Bronchial epithelial cell (primary cell): ENCODE measurements at places on chromosomes 2 and 18. TPM values are rescaled to one million over a fixed set of nuclear protein-coding genes. Genes with fewer than 3 reads are reported as not detected.

The AQP12A gene
- not detected in 2 replicates for total RNA-seq

The SNORC gene
- total RNA-seq, result 0.53 and 1.0 TPM in 2 replicates

The MC2R gene
- total RNA-seq, result not detected in 2 replicates

- DNase-seq, result no peak
Measured at GRCh38 chr2:182064019-182064778, 78.5 kb downstream of the PPP1R1C start.

DNA sequence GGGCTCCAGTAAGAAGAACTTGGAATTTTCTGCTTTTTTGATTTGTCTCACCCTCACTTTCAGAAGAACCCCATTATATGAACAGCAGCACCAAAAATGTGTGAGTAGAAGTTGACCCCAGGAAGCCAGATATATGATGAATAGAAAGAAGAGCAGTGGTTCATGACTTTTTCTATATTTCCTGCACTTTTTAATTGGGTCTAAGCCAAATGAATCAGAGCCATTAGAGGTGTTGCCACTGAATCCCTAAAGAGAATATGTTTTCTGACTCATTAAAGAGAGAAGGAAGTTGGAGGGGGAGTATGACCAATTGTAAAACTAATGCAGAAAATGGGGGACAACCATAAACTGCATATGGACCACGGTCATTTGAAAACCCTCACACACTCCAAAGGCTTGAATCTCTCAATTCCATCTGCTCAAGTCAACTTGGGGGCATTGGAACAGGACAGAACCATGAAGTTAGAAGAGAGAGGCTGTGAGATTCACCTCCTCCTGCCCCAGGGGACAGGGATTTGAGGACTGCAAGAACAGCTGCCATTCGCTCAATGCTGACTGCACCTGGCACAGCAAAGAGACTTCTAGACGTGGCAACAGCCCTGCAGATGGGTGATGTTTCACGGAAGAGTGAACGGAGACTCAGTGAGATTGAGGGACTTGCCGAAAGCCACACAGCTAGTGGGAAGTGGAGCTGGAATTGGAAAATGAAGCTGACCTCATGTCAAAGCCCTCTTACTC, 3.0 kb downstream of the DAPL1 start:
- DNase-seq, result peak; percentile 88

DNA sequence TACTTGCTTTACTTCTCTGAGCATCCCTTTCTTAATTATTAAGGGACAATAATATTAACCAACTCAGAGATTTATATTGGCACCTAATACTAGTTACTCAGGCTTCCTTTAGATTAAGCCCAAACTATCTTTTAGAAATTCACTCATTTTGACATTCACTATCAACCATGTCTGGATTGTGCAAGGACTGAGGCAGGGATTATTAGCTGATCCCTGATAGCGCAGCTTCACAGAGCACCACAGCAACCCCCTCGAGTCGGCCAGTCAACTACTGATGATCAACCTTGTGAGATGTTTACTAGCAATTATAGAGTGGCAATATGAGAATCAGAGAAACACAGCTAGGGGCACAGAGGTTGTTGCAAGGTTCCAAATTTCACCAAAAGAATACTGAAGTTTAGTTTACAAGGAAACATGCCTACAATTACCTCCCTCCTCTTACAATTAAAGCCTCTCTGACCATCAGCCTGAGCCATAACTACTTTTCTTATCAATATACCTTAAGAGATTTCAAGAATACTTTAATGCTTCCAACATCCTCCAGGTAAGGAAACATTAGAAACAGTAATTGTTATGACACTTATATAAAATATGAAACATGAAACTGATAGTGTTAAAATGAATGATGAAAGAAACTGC, 191.6 kb downstream of the TCF4 start:
- DNase-seq, result no peak

GRCh38 chr18:34223893-34224422, 755 bp downstream of the NOL4 start:
- no peak for DNase-seq

DNA sequence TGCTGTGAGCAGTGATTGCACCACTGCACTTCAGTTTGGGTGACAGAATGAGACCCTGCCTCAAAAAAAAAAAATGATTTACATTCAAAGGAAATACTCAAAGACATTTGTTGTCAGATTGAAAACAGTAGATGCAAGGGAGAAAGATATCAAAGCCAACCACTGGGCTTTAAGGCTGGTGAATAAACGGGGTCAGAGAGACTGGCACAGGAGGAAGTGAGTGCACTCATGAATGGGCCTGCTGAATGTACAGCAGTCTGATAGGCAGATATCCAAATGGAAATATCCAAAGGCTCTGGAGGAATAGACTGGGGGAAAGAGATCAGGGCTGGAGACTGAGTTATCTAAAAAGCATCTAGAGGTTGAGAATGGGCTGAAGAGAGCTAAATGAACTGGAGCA, 10.9 kb downstream of the RNF125 start:
- DNase-seq, result no peak

DNA sequence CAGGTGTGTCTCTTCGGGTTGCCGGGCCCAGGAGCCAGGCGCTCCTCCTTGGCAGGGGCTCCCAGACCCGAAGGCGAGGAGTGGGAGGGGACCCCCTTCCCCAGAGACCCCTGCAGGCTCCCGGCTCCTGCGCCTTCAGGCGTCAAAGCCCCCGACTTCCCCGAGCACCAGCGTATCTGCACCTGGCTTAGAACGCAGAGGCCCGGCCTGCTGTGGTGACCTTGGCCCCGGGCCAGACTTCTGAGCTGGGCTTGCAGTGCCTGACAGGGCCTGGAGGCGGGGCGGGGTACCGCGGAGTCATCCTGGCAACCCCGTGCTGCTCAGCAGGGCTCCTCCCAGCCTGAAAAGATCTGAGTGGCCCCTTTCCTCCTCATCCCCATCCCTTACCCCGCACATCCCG, 27.0 kb downstream of the SKA1 start:
- peak; percentile 45 for DNase-seq

DNA sequence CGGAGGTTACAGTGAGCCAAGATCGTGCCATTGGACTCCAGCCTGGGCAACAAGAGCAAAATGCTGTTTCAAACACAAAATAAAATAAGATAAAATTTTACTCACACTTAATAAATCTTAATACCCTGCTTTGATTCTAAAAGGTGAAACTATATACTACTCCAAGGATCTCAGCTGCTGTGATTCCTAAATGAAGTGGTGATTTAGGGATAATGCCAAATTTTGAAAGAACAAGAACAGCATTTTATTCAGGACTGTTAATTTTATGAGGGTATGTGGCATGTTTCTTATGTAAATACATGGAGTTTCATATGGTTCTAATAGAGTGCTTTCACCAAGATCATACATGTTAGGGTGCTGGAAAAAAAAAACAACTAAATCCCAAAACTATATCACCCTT, 199.7 kb upstream of the PID1 start:
- DNase-seq, result no peak

GRCh38 chr2:177852389-177852788, 220.2 kb downstream of the PDE11A start:
- no peak for DNase-seq

- DNase-seq, result no peak
Measured at GRCh38 chr2:109692013-109692743, 78.0 kb downstream of the SOWAHC start.

- DNase-seq, result peak; percentile 74
Measured at GRCh38 chr2:54722641-54723040, 821 bp upstream of the EML6 start.

- peak; percentile 57 for DNase-seq
Measured at GRCh38 chr18:12659904-12660605, 2.1 kb upstream of the SPIRE1 start.

DNA sequence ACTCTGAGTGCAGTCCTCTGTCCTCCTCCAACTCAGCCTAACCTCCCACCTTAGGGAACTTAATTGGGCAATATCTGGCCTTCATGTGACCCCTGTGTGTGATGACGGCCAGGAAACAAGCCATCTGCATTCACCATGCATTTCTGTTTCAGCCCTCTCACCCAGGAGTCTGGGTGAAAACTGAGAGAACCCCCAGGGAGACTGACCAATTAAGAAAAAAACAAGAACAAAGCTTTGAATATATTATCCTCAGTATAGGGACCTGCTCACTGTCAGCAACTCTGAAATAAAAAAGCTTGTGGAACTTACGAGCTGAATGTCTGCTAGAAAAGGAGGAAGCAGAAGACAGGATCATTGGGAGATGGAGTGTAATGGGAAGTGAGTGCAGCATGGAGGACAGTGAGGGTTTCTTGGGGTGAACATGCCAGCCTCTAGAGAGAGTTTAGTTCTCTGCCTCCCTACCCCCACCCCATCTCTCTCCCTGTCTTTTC, 9.5 kb downstream of the MAPRE2 start:
- DNase-seq, result no peak

- no peak for DNase-seq
Measured at GRCh38 chr2:79159030-79159429, 523 bp downstream of the REG3A start.

DNA sequence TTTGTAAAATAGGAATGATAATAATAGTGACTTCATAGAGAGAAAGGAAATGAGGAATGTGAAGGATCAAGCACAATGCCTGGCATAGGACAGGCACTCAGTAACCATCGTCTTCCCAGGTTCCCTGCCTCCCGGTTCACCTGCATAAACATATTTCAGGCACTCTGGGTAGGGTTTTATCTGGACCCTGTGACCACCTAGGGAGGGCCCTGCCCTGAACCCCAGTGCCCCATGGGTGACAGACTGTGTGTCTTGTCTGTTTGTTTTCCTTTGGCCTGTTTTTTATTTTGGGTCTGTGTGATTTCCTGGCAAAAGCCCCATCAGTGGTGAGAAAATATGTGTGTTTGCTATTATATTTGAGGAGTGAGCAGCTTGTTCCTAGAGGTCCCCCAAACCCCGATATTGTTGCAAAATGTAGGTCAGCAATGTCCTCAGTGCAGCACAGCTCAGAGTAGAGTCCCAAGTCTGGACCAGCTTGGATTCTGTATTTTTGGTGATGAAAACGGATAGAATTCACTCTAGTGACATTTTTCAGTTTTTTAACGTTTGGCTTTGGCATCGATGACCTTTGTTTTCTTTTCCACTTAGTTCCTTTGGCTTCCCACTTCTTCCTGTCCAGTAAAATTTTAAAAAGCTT, 9.6 kb upstream of the NT5C1B start:
- DNase-seq, result no peak

- peak; percentile 63 for DNase-seq
Measured at GRCh38 chr2:10043256-10043905, at the start of gene KLF11. KLF11 (plus strand) TSS chr2:10043550; CDS start chr2:10043717, 167 bp downstream.

DNA sequence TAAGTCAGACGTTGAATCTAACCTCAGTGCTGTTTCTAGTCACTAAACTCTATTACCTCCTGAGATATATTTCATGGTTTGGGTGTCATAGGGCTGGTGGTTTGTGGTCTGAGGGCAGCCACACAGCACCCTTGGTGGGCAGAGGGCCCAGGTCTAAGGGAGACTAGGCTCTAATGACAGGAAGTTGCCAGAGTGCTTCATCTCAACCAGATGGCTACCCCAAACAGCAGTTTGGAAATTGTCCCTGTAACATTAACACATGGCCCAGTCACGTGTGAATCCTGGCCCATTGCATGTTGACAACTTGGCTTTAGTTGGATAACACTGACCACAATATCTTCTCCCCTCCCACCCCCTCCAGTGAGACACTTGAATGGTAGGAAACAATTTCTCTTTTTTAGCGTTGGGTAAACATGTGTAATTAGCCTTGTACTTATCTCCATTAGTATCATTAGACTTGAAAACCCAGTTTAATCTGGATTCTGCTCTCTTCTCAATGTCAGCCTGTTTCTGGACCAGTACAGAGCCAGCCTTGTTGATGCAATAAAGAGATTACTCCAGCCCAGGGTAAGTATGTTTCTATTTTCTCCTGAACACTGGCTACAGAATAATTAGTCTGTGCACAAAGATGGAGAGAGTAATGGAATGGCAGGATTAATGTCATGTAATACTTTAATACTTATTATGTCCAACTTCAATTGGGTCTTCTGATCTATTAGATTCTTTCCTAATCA, 187.8 kb upstream of the SIX3 start:
- DNase-seq, result no peak

- peak; percentile 73 for DNase-seq
Measured at GRCh38 chr2:109341355-109342255, 212.6 kb downstream of the SH3RF3 start.

DNA sequence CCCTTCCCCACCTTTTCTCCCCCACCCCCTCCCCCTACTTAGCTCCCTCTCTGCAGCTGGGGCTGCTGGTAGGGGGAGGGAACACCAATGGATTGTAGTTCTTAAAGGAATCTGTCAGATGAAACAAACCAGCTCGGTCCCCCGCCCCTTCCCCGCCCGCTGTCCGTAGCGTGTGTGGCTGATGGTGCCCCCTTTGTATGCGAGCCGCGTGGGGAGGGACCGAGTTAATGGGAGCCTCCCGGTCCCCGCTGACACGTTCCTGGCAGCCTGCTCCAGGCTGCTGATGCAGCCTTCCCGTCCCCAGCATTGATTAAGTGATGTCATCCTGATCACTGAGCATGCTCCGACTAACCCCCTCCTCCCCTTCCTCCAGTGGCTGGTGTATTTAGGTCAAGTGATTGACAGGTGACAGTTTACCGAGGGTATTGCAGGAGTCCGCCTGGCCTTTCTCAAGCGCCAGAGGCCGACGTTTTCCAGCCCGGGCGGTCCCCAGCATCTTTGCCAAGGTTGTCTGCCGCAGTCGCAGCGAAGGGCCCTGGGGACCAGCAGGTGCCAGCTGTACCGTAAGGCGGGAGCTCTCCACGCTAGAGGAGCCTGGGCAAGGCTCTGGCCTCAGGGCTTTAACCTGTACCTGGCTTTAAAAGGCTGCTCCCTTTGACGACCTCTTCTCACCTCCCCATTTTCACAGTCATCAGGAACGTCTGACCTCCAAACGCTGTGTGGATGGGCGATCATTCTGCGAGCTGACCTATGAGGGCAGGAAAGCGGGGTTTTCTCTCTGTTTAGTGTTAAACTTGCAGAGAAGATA, 1.8 kb downstream of the KIF5C start:
- DNase-seq, result no peak

- no peak for DNase-seq
Measured at GRCh38 chr2:70089220-70089982, 2.1 kb downstream of the PCBP1 start.

- no peak for DNase-seq
Measured at GRCh38 chr18:47420130-47420529, 168.7 kb upstream of the SKOR2 start.

DNA sequence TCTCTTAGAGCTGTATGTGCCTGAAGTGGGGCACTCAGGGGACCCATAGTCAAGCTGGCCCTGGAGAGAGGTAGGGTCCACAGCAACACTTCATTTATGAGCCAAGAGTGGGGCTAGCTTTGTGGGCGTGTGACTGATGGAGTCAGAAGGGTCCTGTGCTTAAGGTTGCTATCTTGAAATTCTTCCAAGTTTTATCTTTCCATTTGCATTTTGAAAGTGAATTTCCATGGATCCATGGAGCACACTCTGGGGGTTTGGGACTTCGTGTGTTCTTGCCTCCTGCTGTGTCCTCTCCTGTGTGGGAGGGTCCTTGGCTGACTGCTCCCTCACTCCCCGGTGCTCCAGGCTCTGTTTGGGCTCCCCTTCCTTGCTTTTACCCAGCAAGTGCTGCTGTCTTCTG, 50.8 kb downstream of the FHOD3 start:
- DNase-seq, result no peak

DNA sequence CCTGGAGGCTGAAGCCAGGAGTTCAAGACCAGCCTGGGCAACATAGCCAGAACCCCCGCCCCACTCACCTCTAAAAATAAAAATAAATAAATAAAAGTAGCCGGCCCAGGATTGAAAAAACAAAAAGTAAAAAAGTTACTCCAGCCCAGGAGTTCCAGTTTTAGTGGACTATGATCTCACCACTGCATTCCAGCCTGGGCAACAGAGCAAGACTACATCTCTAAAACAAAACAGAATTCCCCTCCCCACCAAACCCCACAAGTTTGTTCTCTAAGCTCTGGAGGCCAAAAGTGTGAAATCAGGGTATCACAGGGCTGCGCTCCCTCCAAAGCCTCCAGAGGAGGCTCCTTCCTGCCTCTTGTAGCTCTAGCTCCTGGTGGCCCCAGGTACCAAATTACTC, 1.7 kb downstream of the D2HGDH start:
- DNase-seq, result no peak
